Activated CD8-positive, alpha-beta memory T cell treated with anti-CD3 and anti-CD28 coated beads for 1 hour (primary cell): ENCODE measurements at places on chromosomes 7 and 10.

- no peak for DNase-seq
These were observed 154.7 kb upstream of the CDK1 start for GRCh38 chr10:60623627-60624026.

GRCh38 chr10:84214612-84215235 is 10.6 kb downstream of the LRIT2 start:
- DNase-seq, result no peak

DNA sequence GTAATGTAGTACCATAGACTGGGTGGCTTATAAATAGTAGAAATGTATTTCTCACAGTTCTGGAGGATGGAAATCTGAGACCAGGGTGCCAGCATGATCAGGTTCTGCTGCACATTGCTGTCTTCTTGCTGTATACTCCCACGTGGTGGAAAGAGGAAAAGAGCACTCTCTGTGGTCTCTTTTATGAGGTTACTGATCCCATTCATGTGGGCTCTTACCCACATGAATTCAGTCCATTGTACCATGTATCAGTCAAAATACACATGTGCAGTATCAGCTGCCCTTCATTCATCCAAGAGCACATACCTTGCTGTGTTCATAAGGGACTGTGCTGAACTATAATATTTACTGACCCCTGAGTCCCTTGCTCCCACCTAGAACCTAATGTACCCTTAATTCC is 17.1 kb downstream of the PNLIPRP2 start:
- no peak for DNase-seq

DNA sequence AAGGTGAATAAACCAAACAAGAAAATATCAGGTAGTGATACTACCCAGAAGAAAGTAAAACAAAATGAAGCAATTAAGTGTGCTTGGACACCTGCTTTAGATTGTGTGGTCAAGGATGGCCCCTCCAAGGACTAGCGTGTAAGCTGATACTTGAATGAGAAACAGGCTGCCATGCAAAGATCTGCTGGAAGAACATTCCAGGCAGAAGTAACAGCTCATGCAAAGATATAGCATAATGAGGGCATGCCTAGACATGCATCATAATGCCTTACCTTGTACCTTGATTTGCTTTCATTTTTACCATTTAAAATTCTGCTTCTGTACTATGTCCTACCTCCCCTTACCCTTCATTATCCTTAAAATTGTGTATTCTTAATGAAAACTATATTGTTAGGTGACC is 74.8 kb upstream of the HDAC9 start:
- DNase-seq, result no peak

GRCh38 chr7:46071601-46072000 is 150.5 kb upstream of the IGFBP3 start:
- no peak for DNase-seq

DNA sequence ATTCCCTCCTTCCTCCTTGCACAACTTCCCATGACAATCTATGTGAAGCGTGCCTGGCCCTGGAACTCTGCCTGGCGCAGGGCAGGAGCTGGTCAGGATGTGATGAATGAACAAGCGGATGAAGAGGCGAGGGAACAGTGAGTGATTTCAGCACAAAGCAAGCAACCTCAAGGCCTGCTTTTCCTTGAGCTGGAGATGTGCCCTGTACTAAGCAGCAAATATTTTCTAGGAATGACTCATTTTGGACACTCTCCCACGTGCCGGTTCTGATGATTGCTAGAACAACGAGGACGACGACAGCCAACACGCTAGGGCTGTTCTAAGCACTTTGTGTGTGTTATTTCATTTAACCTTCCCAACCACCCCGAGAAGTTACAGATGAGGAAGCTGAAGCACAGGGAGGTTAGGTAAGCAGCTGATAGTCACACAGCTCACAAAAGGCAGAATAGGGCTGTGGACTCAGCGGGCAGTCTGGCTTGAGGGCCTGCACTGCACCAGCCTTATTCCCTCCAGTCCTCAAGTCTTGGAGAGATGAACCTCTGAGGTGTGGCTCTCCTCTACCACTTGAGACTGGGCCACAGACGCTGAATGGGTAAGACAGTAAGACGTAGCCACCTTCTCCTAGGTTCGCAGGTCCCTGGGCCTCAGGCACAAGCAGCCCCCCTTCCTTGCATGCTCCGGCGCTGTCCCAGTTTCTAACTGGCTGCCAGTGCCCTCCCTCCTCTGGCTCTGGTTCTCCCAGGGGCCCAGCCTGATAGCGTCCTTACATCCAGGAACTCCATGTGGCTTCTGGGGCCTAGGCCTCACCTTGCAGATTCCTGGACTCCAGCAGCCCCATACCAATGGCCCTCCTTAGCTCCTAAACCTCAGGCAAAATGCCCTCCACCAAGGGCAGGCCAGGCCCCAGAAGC is 59.0 kb downstream of the YKT6 start:
- no peak for DNase-seq

GRCh38 chr10:121063744-121064143 is 212.6 kb downstream of the WDR11 start:
- DNase-seq, result no peak

DNA sequence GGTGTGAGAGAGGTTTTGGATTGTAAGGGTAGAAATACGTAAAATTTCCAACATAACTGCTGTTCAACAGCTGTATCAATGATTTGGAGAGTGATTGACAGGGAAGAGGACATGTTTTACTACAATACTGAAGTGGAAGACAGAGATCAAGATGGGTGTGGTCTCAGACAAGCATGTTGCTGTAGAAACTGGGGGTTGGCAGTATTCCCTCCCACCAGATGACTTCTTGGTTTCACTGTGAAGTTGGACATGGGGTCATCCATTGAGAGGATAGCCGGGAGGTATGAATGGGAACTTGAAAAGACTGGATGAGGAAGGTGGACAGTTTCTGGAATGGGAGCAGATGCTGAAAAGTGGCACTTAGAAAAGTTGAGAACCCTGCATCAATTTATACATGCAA is 95.3 kb upstream of the HDAC9 start:
- no peak for DNase-seq

DNA sequence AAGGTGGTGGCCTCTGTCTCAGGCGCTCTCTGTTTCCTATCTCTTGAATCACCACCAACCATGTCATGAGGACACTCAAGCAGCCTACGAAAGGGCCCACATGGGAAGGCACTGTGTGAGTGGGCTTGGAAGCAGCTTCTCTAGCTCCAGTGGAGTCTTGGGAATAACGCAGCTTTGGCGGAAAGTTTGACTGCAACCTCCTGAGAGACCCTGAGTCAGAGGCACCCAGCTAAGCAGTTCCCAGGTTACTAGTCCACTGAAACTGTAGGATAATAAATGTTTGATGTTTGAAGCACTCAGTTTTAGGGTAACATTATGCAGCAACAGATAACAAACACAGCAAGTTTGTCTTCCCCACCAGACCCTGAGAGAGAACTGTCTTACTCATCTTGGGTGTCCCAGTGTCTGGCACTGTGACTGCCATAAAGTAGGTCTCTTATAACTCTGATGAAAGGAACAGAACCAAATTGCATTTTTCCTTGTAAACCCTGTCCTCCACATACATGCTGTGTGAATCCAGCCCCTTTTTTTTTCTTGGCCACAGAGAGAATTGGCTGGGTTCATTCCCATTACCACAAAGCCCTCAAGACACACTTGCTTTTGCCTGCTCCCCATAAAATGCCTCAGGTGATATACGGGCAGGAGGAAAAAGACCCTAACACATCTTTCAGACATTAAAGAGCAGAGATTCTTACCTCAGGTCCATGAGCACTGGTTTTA is 185.5 kb downstream of the ZNF365 start:
- DNase-seq, result no peak

DNA sequence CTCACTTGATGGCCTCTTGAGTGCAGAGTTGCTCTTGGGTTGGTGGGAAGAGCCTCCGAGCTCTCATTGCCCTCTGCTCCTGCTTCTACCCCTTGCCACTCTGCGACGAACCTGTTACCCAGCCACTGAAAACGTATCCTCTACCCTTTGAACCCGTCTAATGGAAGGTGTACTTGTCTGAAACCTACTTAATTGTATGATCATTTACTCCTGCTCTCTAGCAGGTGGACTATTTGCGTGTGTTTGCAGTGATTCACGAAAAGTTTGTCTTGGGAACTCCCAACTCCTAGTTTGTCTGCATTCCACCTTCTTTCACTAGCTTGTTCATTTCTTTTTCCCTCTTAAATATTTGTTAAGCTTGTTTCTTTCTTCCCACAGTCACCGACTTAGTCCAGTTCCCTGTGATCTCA is 503 bp downstream of the CROT start:
- DNase-seq, result no peak

DNA sequence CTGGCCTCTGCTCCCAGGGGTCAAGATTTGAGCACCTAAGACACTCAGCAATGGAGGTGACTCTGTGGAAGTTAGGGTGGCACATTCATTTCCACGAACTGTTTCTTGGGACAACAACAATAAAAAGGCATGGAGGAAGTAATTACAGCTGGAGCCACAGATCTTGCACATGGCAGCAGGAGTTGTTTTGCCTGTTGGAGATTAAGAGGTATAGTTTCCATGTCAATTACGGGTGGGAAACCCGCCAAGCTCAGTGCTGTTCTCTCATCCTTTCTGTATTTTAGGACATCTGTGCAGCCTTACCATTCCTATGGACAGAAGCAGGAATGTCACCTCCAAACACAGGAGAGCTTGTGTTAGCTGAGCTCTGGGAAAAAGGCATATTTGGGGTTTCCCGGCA is 201.2 kb downstream of the SNX10 start:
- DNase-seq, result no peak

DNA sequence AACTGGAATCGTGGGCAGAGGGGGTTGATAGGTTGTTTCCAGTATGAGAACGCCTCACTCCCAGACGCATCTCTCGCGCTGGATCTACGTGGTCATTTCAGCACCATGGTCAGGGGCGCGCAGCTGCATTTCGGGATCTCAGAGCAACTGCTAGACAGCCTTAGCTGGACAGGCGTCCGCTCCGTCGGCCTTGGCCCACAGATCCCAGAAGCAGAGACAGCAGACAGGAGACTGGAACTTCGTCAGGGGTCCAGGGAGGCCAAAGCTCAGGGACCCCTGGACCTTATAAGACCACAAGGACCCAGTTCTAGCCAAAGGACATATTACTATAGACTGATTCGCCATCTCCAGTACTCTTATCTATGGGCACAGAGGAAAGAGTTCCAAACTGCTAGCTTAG is 5.3 kb downstream of the NEUROG3 start:
- DNase-seq, result no peak

GRCh38 chr10:28840971-28841370 is 163.7 kb downstream of the BAMBI start:
- no peak for DNase-seq

GRCh38 chr7:22094413-22095342 is 149.0 kb upstream of the CDCA7L start:
- no peak for DNase-seq

- DNase-seq, result no peak
These were observed 56.5 kb upstream of the BICC1 start for GRCh38 chr10:58456179-58456578.
